ENCODE measurements at places on chromosomes 5 and 9. TPM values are rescaled to one million over a fixed set of nuclear protein-coding genes. Genes with fewer than 3 reads are reported as not detected.
A peak's percentile ranks its signal among the peaks of the same experiment; 100 is the strongest.

DNA sequence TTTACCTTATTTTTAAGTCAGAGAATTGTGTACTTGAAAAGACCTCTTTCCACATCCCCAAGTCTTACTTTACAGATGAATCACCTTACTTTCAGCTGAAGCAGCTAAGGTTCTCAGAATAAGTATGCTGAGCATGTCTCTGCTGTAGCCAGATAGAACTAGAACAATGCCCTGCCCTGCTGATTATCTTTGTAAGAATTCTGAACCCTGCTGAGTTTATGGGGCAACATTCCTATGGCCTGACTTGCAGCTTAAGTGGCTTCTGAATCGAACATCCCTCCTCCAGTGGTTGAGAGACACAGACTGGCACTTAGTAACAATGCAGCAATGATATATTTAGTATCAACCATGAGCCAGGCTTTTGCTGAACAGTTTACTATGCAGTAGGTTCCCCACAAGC is 592.0 kb upstream of the WWC1 start:
- peak; percentile 97 for DNase-seq

- no peak for DNase-seq
These were observed 1082.9 kb upstream of the SEMA6A start for GRCh38 chr5:117657541-117657940.

The CDX1 gene
- total RNA-seq, result not detected

The IRGM gene
- not detected for total RNA-seq

The TAL2 gene
- total RNA-seq, result not detected

All from HCT116 (cell line).